ENCODE measurements at places on chromosomes 5 and 9.
A peak's percentile ranks its signal among the peaks of the same experiment; 100 is the strongest.

GRCh38 chr9:87827341-87827740 is 55.3 kb upstream of the SPATA31E1 start:
- no peak for DNase-seq

DNA sequence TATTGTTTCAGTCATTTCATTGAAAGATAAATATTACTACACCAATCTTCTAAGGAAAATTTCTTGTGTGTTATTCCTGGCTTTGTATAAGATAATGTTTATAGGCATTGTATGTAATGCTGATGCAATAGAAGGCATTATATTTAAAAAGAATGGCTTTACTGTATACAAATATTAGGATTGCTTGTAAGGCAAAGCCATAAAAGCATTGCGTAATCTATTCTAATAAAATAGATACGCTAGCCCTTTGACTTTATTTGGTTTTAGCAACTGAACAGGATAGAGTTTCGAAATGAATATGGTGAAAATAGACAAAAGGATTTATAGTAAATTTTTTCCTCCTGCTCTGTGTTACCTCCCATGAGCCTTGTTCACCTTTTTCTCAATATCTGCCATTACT is 5.5 kb upstream of the LYSMD3 start:
- no peak for DNase-seq

- peak; percentile 35 for DNase-seq
These were observed 710 bp downstream of the HSD17B4 start for GRCh38 chr5:119453040-119453373.

- no peak for DNase-seq
These were observed 330.7 kb downstream of the CAAP1 start for GRCh38 chr9:26561928-26562327.

DNA sequence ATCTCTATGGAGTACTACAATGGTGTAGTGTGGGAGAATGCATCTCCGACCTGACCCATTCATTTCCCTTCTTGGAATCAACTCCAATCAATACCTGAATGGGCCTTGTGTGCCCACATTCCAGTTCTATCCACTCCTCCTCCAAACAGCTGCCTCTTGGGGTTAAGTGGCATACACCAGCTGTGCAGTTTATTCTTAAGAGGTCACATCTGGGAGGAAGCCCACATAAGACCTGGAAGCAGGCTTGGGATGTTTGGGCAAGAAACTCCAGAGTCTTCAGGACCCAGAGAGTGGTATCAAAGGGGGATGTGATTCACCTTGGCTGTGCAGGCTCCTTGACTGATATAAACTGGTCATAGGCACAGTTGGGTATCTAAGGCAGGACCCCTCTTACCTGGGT is 46.0 kb downstream of the ACTBL2 start:
- no peak for DNase-seq

DNA sequence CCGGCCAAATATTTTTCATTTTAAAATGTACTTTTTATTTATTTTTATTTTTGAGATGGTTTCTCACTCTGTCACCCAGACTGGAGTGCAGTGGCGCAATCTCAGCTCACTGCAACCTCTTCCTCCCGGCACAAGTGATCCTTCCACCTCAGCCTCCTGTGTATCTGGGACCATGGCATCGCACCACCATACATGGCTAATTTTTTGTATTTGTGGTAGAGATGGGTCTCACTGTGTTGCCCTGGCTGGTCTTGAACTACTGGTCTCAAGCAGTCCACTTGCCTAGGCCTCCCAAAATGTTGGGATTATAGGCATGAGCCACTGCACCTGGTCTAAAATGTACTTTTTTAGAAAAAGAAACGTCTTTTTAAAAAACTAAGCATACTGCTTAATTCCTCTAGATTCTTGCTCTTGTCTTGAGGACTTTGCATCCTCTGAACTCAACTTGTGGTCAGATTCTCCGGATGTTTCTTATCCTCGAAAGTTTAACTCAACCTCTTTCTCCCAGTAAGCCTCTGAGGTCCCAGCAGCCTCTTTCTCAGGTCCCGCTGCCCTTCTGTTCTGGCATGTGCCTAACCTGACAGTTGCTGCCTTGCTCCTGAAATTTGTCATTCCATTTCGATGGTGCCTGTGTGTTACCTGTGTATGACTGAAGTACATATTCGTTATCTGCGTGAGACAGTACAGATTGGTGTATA is 63.0 kb downstream of the TRIO start:
- no peak for DNase-seq

GRCh38 chr5:168364750-168365550 is 73.5 kb downstream of the WWC1 start:
- DNase-seq: no peak

DNA sequence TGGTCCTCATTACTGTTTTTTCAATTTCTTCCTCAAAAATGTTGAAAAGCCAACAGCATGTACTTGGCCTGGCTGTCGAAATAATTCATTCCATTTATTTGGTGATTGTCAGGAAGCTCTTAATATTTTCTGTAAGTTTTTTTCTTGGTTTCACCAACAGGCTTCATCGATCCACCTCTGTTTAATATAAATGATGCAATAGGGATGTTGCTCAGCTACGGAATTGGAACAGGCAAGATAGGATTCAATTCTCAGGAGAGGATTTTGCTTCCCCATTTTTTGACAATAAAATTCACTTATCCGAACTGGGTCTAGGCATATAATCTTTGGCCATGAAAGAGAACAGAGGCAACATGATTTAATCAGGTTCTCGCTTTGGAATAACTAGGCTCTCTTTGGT is 30.8 kb downstream of the C5 start:
- no peak for DNase-seq

DNA sequence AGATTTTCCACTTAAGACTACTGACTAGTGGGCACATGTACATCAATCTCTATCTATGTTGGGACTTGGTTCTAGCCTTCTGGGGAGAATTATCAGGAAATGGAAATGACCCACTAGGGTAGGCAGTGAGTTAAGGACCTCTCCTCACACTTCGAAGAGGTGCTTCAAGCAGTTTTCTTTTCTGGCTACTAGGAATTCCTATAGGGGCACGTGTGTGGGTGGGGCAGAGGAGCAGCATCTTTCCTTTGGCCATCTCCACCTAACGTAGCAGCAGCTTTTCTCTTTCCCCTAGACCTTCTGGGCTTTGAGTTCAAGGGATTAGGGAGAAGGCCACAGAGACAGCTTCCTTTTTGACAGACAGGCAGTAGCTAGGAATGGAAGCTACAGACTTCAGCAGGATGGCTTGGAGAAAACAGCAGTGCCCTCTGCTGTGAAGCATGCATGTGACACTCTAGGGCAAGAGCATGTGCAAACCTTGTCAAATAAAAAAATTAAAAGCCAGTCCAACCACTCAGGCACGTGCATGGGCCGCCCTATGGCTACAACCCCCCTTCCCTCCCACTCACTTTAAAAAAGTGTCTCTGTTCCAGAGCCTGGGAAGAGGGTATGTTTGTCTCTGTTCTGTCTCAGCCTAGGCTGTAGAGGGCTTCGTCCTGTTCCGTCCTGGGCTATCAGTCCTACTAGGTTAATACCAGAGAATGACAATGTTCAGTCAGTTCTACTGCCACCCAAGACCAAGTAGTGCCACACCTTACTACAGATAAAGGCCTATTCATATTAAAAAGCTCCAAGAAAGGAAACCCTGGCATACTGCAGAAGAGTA is 8.7 kb upstream of the GFRA3 start:
- DNase-seq: no peak

GRCh38 chr9:77005216-77005615 is 14.2 kb upstream of the FOXB2 start:
- DNase-seq: no peak

GRCh38 chr5:174972291-174972690 is 247.9 kb downstream of the MSX2 start:
- no peak for DNase-seq

- DNase-seq: no peak
These were observed 339.5 kb downstream of the PDE4D start for GRCh38 chr5:59553992-59554391.

- DNase-seq: no peak
These were observed 109.5 kb downstream of the TAF11L14 start for GRCh38 chr5:17743580-17744435.

DNA sequence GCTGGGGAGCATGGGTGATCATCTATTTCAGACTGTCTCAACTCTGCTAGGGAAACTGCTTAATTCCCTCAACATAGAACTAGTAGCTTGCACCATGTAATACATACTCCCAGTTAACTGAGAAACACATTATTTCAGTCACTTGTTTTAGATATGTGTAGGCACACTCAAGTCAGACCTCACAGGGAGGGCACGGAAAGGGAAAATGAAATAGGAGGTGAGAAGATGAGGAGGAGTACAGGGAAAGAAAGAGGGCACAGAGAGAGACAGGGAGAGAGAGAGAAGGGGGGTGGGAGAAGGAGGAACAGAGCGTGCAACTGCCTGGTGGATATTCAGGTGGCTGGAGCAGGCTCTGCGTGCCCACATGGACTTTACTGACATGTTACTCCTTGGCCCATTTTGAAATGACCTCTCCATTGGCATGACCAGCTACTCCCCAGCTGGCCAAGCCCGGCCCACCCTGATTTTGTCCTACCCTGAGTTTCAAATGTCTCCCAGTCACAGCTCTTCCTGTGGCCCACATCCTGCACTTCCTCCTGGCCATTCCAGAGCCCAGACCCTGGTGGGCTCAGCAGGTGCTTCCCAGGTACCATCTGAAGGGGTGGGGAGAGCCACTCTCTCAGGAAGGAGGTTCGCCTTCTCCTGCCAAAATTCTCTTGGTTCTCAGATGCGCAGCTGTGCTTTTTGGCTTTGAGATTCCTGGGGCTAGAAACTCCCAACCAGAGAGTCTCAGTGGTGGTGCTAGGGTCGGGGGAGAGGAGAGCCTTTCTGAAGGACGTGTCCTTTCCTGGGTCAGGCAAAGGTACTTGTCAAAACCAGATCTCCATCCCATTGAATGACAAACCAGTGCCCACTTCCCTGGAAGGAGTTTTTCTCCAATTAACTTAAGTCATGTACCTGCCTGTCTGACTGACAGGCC is 229.4 kb downstream of the FSTL4 start:
- DNase-seq: no peak

DNA sequence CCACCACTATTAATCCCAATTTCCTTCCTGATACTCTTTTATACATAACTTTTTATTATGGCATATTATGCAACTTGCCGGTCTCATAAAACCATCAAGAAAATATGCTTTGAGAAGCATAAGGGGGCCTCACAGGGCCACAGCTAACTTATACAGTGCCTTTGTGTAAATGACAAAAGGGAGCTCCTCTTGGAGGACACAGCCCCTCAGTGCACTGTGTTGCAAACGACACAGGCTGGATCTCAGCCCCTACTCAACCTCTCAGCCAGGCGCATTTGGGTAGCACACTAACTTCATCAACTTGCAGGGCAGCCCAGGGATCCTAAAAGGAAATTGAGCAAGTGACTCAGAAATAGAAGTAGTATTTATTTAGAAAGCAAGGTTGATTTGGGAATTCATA is 35.4 kb downstream of the RIGI start:
- no peak for DNase-seq

DNA sequence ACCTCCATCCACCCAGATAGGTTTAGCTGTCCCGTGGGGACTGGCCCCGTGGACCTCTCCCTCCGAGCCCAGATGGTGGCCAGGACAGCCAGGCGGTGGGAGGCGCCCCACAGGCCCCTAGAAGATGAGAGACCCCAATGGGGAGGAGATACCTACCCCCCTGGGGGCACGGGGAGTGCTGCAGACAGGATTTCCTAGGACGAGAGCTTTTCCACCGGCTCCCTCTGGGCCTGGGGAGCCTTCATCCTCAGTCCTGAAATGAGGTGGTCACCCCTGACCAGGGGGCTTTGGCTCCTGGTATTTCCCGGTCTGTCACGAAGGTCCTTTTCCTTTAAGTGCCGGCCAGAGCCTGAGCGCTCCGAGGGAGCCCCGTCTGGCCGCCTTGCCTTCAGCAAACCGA is 46.8 kb downstream of the MRPL36 start:
- DNase-seq: no peak

- no peak for DNase-seq
These were observed 42.4 kb downstream of the FYB1 start for GRCh38 chr5:39176759-39177630.

- DNase-seq: no peak
These were observed 6.8 kb downstream of the LMX1B start for GRCh38 chr9:126620478-126620877.

DNA sequence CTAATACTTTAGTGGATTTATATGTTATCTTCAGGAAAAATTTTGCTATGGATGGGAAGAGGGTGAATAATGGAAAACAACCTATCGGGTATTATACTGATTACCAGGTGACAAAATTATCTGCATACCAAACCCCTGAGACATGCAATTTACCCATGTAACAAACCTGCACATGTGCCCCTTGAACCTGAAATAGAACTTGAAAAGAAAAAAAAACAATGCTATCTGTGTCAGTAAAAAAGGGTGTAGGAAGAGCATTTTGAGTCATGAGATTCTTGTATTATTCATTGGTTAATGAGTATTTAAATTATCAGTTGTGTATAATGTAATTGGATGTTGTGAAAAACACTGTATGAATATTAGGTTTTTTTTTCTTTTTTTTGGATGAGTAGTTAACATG is 75.4 kb downstream of the PRR16 start:
- DNase-seq: no peak

DNA sequence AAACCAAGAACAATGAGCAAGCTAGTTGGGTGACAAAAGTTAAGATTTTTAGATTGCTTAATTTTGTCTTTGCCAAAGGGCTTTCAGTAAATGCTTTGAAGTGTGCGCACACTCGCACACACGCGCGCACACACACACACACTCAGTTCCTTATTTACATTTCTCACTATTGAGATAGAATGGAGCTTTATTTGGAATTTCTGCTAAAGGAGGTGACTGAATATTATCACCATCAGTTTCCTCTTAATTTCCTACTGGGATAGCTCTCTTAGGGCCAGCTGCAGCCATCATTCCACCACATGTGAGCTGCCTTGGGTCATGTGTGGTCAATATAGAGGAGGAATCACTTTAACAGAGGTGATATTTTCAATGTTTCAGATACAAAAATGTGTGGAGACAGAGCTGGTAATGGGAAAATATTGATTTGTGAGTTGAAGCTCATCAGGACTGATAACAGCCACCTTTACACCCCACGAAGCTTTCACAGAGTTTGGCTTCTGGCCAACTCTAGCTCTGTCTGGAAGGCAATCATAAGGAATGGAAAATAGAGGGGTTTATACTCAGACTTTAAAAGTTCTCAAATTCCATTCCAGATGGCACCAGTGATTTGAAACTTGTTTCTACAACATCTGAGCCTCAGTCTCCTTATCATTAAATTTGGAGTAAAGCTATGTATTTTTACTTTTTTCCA is 99.9 kb downstream of the MACIR start:
- DNase-seq: no peak

GRCh38 chr9:18384066-18384465 is 89.9 kb upstream of the ADAMTSL1 start:
- no peak for DNase-seq

Data from hematopoietic multipotent progenitor cell treated with erythropoietin and hydrocortisone succinate and interleukin-3 and kit ligand, for 17 days (in vitro differentiated cells).